Stromal cell of bone marrow (primary cell): ENCODE measurements at places on chromosomes 7 and 10.

DNA sequence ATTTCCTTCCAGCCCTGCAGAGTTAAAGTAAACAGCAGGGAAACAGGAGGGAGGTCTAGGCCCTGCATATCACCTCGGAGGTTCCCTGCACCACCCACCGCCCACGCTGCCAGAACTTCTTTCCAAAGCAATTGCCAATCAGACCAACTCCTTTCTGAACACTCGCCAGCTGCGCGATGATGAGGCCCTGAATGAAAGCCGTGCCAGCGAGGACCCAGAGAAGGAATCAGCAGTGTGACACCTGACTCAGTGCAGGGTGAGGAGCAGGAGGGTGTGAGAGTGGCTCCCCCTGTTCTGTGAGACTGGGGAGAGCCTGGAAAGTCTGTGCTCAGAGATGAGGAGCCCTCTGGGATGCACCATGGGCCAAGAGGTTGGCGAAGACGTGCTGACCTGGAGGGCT lies 3.3 kb upstream of the TCERG1L start:
- DNase-seq: no peak

GRCh38 chr10:52479567-52479966 lies 165.5 kb downstream of the DKK1 start:
- no peak for DNase-seq

GRCh38 chr10:123945325-123945920 lies 53.8 kb upstream of the CPXM2 start:
- peak; percentile 38 for DNase-seq

DNA sequence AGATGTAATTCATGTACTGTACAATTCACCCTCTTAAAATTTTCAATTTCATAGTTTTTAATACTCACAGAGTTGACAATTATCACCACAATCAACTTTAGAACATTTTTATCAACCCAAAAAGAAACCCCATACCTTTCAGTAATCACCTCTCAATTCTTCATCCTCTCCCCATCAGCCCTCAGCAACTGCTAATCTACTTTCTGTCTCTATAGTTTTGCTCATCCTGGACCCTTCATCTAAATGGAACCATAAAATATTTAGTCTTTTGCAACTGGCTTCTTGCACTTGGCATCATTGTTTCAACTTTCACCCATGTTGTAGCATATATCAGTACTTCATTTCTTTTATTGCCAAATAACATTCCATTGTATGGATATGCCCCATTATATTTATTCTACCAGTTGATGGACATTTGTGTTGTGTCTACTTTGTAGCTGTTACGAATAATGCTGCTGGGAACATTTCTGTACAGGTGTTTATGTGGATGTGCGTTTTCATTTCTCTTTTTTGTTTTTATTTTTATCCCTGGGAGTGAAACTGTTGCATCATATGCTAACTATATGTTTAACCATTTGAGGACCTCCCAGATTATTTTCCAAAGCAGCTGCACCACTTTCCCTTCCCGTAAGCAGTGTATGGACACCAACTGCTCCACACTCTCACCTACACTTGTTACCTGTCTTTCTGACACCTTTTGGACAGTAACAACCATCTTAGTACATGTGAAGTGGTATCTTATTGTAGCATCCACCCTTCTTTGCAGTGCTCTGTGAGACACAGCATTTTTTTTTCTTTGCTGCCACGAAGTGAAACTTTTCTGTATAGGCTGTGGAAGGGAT lies 65.4 kb upstream of the APBB1IP start:
- no peak for DNase-seq

DNA sequence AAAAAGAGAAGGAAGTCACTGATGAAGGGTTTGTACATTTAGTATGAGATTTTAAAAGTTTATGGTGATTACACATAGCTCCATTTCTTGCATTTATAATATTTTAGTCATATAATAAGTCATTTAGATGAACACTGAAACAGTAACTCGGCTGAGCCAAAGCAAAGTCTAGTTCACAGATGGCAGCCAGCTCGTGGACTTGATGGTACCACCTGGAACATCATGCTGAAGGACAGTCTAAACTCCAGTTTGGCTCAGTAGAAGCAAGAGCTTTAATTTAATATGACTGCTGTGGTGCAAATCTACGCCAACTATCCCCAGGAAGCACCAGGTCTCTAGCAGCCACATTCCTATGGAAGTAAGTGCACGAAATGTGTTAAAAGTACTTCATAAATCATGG lies 16.4 kb downstream of the SRI start:
- no peak for DNase-seq

DNA sequence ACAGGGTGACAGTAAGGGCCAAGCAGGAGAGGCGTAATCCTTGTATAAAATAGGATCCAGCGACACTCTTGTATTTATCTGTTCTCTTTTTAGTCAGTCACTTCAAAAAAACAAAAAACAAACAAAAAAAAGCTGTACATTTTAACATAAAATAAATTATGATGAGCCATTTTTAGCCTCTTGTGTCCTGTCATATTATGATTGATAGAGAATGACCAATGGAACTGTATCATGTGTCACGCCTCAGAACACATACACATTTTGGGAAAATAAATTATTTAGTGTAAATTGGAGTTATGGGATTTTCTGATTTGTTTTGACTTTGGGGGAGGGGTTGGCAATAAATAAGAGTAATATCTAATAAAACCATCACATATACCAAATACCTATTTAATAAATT lies 79.3 kb upstream of the SAMD8 start:
- DNase-seq: no peak

DNA sequence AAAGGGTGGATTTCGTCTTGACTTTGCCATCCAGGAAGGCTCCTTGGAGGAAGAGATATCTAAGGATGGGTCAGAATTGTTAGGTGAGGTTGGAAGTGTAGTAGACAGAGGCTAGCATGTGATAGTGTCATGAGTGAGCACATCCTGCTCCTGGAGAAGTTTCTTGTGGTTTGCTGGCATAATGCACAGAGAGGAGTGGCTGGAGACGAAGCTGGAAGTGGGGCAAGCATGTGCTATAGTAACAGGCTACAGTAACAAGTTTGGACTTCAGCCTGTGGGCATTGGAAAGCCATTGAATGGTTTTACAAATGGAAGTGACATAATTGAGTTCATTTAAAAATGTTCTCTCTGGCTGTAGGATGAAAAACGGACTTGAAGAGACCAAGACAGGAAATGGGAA lies 175.6 kb upstream of the VWC2 start:
- no peak for DNase-seq

DNA sequence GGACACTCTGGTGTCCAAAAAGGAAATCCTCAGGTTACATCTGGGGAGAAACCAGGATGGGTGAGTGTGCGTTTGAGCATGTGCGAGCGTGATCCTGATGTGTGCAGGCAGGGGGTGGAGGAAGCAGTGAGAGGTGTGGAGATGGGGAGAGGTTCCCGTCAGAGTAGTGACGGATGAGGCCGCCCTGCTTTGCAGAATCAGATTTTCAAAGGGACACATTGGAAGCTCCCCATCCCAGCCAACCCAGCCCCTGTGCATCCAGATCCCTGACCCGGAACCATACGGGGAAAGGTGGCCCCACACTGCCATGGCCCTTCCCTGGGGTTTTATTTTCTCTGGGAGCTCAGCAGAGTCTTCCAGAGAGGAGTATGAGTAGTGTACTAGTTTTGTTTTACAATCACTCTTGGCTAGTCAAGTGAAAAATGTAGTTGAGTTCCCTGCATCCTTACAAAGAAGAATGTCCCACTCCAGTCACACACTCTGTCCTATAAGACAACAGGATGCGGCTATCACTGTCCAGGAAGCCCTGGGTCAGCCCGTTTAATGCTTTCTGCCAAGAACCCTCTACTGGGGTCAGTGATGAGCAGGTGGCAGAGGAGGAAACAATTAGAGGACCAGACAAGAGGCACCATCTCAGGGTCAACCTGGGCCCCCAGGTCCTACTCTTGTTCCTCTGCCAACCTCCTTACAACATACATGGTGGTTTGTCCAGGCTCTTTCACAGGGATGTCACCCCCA lies 46.8 kb upstream of the PDLIM1 start:
- no peak for DNase-seq

- no peak for DNase-seq
These were observed 541.0 kb downstream of the ZWINT start for GRCh38 chr10:55820071-55820470.

- DNase-seq: no peak
These were observed 13.6 kb downstream of the PDK4 start for GRCh38 chr7:95582578-95583293.

GRCh38 chr7:149599636-149600206 lies 102.1 kb upstream of the ZNF746 start:
- DNase-seq: no peak

DNA sequence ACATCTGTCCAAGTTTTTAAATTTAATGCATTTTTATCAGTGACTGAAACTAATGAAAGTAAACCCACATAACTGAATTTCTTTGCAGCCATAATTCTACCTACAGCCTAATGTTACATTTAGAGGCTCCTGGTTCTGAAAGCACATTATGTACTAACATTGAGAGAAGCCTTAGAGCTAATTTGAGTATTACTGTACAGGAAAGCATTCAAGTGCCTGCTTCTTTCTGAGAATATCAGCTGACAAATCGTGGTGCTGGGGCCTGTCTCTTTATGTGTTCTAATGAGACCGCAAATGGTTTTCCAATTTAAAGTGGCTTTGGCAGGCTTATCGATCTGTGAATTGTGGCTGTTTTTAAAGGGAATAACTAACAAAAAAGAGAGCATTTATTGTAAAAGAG lies 32.3 kb upstream of the DGKB start:
- no peak for DNase-seq

DNA sequence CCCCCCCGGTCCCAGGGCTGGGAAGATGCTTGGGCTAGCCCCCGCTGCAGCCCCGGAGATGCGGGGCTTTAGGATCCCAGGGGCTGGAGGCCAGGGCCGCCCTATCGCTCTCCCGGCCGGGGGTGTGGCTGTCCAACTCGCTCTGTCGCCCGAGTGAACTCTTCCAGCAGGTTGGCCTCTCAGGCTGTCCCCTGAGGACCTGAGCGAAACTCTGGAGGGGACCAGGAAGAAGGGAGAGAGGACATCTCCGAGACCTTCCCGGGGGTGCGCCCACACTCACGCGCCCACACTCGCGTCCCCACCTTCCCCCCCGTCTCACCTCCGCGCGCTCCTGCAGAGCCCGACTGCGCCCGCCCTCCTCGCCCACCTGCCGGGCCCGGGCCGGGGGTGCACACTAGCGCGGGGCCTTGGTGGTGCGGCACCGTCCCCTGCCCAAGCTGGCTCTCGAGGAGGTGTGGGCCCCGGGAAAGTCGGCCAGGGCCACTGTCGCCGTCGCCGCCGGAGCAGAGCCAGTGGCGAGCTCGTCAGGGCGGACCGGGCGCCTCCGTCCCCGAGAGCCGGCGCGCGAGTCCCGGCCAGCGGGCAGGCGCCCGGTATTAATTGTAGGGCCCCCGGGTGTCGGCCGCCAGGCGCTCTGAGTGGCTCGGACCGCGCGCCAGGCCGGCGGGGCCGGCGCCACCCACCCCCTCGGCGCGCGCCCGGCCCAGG lies 101.7 kb upstream of the SVIL start:
- DNase-seq: no peak

- no peak for DNase-seq
These were observed 191.5 kb downstream of the WDR37 start for GRCh38 chr10:1247598-1248261.

GRCh38 chr7:28922624-28923331 lies 35.4 kb downstream of the TRIL start:
- DNase-seq: peak; percentile 54

GRCh38 chr7:151683615-151684407 lies 164.1 kb upstream of the RHEB start:
- DNase-seq: no peak

DNA sequence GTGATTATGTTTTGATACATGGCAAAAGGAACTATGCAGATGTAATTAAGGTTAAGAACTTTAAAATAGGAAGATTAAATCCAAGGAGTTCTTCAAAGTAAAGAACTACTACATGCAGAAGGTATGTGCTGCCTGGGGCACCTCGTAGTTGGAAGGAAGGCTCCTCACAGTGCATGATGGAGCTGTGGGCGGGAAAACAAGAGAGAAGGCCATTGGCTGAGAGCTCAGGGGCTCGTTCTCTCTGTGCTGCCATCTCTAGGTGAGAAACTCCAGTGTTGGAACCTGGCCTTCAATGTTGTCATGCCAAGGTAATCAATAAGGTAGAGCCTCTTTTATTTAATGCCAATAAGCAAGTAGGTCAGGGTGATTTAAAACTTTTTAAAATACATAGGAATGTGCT lies 391.4 kb upstream of the ETV1 start:
- DNase-seq: no peak
